Stimulated activated CD4-positive, alpha-beta T cell treated with anti-CD3 and anti-CD28 coated beads, Interleukin-4, amount 100 ng/mL, for 1 hour (primary cell): ENCODE measurements at places on chromosomes 16 and 17.

GRCh38 chr16:64171632-64172031 lies 950.2 kb downstream of the CDH11 start:
- DNase-seq, result no peak

- no peak for DNase-seq
Observed at GRCh38 chr16:86124321-86124720, 225.4 kb downstream of the IRF8 start.

DNA sequence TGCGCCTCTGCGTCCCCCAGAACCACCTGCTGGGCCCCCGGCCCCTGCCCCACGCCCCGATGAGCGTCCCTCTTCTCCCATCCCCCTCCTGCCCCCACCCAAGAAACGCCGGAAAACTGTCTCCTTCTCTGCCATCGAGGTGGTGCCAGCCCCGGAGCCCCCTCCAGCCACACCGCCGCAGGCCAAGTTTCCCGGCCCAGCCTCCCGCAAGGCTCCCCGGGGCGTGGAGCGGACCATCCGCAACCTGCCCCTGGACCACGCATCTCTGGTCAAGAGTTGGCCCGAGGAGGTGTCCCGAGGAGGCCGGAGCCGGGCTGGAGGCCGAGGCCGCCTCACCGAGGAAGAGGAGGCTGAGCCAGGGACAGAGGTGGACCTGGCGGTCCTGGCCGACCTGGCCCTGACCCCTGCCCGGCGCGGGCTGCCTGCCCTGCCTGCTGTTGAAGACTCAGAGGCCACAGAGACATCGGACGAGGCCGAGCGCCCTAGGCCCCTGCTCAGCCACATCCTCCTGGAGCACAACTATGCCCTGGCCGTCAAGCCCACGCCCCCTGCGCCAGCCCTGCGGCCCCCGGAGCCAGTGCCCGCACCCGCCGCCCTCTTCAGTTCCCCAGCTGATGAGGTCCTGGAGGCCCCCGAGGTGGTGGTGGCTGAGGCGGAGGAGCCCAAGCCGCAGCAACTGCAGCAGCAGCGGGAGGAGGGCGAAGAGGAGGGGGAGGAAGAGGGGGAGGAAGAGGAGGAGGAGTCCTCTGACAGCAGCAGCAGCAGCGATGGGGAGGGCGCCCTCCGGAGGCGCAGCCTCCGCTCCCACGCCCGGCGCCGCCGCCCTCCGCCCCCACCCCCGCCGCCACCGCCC lies 5.6 kb upstream of the HSD3B7 start:
- no peak for DNase-seq

- no peak for DNase-seq
Observed at GRCh38 chr16:27156579-27156978, 46.7 kb upstream of the KDM8 start.

DNA sequence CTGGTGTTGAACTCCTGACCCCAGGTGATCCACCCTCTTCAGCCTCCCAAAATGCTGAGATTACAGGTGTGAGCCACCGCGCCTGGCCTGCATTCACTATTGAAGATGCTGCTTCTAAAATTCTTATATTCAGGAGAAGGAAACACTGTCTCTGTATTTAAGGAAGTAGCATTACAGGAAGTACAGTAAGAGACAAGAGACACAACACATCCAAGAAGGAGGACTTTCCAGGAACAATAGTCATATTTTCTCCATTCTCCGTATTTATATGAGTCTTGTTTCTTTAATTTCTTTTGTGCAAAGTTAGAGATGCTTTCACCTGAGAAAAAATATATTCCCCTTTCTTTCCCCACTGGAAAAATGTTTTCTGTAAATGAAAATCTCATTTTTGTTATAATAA lies 18.3 kb upstream of the ABCA3 start:
- no peak for DNase-seq

DNA sequence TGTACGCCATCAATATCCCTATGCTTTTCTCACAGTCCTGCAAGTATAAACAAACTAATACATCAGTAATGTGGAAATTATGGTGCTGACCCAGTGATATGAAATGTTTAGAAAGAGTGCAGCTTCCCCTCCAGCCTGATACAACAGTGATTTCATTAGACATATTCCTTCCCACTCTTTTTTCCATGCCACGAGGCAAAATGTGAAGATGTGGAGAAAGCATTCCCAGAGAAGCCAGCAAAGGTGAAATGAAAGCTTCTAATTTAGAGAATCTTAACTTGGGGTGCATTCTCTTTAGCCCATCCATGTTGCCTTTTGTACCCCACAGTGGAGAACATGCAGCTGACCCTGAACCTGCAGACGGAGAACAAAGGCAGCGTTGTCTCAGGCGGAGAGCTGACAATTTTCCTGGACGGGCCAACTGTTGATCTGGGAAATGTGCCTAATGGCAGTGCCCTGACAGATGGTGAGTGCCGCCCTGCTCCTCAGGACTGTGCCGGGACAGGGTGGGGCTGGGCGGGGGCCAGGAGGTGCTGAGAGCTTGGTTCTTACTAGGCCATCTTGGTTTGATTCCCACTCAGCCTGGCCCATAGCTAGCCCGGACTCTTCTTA lies 77.8 kb downstream of the WWP2 start:
- DNase-seq, result no peak

DNA sequence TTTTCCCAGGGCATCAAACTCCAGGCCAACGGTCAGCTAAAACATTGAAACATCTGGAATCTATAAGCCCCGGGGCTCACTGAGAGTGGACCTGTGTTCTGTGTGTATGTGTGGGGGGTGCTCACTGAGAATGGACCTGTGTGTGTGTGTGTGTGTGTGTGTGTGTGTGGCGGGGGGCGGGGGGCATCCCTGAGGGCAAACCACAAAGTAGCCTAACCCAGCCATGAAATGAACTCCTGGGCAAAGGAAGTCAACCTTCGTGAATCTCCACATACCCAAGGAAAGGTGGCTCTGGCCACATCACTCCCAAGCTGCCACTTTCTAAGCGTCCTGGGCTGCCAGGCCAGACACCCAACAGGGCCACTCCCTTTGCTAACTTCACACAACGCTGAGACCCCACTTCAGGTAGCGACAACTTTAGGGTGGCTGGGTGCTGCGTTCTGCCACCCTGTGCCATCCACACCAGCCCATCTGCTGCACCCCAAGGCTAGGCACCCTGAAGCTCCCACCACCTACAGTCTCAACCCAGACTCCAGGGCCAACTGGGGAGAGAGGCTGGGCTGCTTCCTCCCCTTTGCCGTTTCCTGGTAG lies 1.6 kb downstream of the MAFG start:
- no peak for DNase-seq

- no peak for DNase-seq
Observed at GRCh38 chr17:63429766-63430165, 16.3 kb downstream of the CYB561 start.

- DNase-seq, result no peak
Observed at GRCh38 chr16:56691885-56692284, 9.6 kb downstream of the MT1X start.

DNA sequence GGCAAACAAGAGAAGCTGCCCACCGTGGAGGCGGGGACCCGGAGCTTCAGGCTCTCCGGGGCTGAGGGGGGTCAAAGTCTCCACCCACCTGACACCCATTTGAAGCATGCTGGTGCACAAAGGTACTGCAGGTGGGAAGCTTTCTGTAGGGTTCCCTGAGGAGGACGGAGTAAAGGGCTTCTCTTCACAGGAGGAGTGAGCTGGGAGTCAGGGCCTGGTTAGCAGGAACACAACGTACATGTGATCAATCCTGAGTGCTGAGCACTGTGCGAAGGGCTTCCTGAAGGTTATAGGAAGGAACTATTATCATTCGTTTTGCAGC lies 252.9 kb upstream of the RPL38 start:
- DNase-seq, result no peak

DNA sequence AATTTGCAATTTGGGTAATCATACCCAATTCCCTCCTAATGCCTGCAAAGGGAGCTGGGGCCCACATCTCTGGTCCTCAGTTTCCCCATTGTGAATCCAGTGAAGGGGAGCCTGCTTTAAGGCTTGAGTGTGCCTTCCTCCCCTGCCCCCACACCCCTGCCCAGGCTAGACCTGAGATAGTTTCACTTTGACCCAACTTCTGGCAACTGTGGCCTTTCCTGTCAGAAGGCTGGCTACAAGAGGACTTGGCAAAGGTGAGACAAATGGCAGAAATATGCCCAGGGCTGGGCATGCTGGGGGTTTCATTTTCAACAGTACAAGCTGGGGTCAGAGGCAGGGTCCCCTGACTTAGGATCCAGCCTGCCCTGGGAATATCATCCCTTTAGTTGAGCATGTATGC lies 10.0 kb downstream of the SOCS1 start:
- DNase-seq, result no peak

DNA sequence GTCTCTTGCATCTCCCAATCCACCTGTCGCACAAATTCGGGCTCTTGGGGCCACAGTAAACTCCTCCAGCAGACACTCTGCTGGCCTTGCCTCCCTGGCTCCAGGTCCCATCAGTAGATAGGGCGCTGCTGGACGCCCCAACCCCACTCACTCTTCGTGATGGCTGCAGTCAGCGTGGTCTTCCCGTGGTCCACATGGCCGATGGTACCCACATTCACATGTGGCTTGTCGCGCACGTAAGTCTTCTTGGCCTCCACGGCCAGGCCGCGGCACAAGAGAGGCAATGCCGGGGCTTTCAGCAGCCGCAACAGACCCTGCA lies 428 bp downstream of the TUFM start:
- no peak for DNase-seq

DNA sequence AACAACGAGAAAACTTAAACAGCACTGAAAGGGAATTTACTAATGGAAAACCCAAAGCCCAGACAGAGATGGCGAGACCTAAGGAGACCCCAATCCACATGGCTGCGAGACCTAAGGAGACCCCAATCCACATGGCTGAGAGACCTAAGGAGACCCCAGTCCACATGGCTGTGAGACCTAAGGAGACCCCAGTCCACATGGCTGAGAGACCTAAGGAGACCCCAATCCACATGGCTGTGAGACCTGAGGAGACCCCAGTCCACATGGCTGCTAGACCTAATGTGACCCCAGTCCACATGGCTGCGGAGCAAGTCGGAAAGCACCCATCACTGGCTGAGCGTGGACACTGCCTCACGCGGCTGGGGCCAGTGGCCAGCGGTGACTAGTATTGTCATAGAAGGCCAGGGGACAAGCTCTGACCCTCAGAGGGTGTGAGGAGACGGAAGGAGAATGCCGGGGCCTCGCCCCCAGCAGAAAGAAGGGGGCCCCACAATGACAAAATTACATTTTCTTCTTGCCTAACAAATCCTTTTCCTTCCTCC lies 241.8 kb downstream of the C16orf95 start:
- DNase-seq, result no peak

DNA sequence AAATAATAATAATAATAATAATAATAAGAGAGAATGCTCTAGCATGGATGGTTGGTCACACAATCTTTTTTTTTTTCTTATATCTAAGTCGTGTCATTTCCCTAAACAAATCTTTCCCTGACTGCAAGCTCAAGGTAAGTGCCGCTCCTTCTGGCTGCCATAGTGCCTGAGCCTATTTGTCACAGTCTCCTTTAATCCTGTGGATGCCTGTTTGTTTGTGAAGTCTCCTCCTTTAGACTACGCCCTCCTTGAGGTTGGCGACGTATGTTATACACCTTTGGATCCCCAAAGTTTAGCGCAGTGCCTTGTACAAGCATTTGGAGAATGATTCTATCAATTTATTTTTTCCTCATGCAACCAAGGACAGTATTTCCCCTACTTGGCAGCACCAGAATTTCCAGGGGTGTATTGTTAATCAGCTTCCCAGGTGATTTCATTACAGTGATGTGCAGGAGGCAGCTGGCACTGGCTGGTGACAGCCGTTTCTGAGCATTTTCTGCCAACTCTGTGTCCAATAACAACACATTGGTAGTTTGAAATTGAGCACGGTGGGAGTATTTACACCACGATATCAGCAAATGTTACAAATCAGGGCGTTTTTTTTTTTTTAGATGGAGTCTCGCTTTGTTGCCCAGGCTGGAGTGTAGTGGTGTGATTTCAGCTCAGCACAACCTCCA lies 26.6 kb downstream of the TMEM238L start:
- DNase-seq, result no peak

- no peak for DNase-seq
Observed at GRCh38 chr17:10652984-10653659, 4.0 kb downstream of the MYH3 start.

GRCh38 chr17:13550291-13550690 lies 51.4 kb downstream of the HS3ST3A1 start:
- no peak for DNase-seq

- DNase-seq, result no peak
Observed at GRCh38 chr16:54216268-54216667, 70.3 kb downstream of the IRX3 start.

- DNase-seq, result no peak
Observed at GRCh38 chr17:83145831-83146230, 66.4 kb downstream of the METRNL start.

- no peak for DNase-seq
Observed at GRCh38 chr17:68248199-68248825, 469 bp downstream of the AMZ2 start.

- DNase-seq, result no peak
Observed at GRCh38 chr16:88777471-88778270, 7.3 kb downstream of the PIEZO1 start.

GRCh38 chr16:77009453-77009852 lies 181.5 kb upstream of the MON1B start:
- DNase-seq, result no peak

- DNase-seq, result peak; percentile 71
Observed at GRCh38 chr17:32876417-32877163, at the start of gene MYO1D. Gene MYO1D, minus strand, starts transcription at chr17:32877124. Its CDS starts 252 bp downstream, at chr17:32876872.

DNA sequence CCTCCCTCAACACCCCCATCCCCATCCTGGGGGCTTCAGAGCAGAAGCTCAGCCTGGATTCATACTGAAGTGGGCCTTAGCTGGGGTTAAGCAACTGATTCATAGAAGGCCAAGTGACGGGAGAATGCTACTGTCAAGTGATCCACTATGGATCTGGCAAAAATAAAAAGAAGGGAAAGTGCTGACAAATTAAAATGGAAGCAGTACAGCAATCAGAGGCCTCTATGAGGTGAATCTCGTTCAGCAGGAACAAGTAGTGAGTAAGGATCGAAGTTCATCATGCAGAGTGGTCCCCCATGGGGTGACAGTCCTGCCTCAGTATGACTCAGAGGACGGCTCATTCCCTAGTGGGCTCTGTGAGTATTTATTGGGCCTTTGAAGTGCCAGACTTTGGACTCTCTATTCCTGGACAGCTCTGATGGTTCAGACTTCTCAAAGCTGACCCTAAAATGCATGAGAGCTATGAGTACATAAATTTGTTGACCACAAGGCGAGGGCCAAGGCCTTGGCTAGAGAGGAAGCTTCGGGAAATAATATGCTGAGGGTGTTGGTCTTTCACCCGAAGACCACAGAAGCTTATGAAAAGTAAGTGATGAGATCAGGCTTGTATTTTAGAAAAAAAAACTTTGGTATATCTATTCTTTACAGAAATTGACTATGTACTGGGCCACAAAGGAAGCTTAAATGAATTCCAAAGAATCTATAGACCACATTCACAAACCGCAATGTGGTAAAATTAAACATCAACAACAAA lies 5.3 kb upstream of the NSMCE1 start:
- DNase-seq, result no peak

- no peak for DNase-seq
Observed at GRCh38 chr16:89242795-89243200, 25.3 kb downstream of the ZNF778 start.

DNA sequence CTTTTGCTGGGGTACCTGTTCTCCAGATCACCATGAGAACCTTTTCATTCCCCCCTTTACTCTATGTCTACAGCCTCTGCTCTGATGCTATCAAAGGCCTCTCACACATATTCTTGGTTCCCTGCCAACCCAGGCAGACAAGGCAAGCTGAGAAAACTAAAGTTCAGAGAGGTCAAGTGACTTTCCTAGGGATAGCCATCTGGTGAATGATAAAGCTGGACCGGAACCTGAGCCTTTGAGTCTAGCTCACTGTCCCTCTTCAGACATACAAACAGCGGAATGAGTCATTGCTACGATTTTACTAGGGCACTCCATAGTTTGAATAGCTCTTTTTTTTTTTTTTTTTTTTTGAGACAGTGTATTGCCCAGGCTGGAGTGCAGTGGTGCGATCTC lies 73.3 kb downstream of the XYLT1 start:
- DNase-seq, result no peak
